ENCODE measurements at places on chromosomes 5 and 9.

GRCh38 chr5:72005671-72006070 lies 101.6 kb upstream of the MAP1B start:
- no peak for DNase-seq

DNA sequence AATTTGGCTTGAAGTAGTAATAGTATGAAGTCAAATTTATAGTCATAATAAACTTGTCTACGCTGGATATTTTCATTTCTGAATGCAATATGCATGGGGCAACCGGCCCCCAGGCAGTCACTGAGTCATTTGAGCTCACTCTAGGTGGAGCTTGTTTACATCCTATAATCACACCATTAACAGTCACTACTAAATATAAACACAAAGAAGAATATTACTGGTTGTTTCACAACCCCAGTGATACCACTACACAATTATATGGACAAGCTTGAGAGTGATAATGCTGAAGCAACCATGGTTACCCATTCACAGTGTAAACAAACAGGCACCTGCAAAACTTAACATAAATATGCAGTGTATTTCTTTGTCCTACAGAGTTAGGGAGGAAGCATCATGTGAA lies 68.7 kb downstream of the MARCHF3 start:
- no peak for DNase-seq

GRCh38 chr5:1874348-1874747 lies 8.4 kb downstream of the IRX4 start:
- DNase-seq: no peak

DNA sequence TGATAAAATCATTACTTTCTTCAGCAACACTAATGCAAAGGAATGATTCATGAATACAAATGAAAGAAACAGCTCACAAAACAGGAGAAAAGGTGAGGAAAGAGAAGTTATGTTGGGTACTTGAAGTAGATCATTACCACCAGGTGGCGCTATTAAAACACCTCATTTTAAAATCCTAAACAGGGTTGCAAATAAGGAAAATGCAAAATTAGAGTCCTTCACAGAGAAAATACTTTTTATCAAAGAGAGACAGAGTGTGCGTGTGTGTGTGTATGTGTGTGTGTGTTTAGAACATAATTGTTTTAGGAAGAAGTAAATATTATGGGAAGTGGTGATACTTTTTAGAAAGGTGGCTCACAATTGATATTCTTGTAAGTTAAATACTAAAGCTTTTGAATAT lies 49.5 kb upstream of the CD180 start:
- DNase-seq: no peak

GRCh38 chr5:320524-321229 lies 837 bp upstream of the AHRR start:
- no peak for DNase-seq
